T-cell (primary cell): ENCODE measurements at places on chromosomes 7 and 10.

- H3K4me3 ChIP-seq: no peak overlapping the region
- H3K27ac ChIP-seq: no peak overlapping the region
- no peak for DNase-seq
- H3K4me1 ChIP-seq: no peaks in the 10 kb centered on the region
Measured at GRCh38 chr10:68154211-68154497, 44.9 kb downstream of the MYPN start.

DNA sequence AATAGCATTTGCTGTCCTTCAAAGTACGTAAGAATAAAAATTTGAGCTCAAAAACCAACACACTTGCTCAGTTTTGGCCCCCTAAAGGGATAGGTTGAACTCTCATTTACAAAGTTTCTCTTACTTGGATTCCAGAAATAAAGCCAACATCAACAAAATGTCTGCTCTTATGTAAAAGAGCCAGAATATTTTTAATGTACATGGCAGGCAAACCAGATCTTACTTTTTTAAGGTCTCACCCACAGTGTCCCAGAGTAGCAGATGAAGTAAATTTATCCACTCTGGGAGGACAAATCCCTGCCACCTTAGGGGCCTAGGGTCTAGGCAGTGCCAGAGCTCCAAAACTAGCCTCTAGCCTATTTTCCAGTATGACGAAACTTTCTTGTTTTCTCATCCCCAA lies 159.6 kb downstream of the SKAP2 start:
- no peaks in the 10 kb centered on the region for H3K4me1 ChIP-seq
- H3K36me3 ChIP-seq: no peaks in the 10 kb centered on the region
- no peak overlapping the region for H3K27ac ChIP-seq
- no peak overlapping the region for H3K4me3 ChIP-seq
- DNase-seq: no peak

DNA sequence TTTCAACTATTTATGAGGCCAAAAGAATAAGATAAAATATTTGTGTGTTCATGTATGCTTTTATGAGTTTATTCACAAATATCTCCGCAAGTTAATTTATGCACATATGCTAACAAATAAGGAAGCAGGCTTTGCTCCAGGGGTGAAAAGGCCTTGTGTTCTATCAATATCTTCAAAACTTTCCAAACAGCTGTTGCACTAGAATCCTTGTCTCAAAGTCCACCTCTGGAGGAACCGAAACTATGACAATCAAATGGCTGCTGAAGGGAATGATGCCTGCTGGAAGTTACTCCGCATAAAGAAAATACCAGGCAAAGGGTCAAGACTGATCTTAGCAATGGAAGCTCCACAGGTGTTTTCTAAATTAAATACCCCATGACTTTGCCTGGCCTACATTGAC lies 145.0 kb upstream of the GHITM start:
- H3K36me3 ChIP-seq: no peaks in the 10 kb centered on the region
- no peak for DNase-seq
- no peaks in the 10 kb centered on the region for H3K4me1 ChIP-seq
- H3K27ac ChIP-seq: no peak overlapping the region
- H3K4me3 ChIP-seq: no peak overlapping the region

GRCh38 chr10:16612115-16612980 lies 90.7 kb upstream of the C1QL3 start:
- H3K27me3 ChIP-seq: no peaks in the 10 kb centered on the region
- no peaks in the 10 kb centered on the region for H3K4me1 ChIP-seq
- H3K36me3 ChIP-seq: no peaks in the 10 kb centered on the region
- DNase-seq: no peak
- no peak overlapping the region for H3K4me3 ChIP-seq

DNA sequence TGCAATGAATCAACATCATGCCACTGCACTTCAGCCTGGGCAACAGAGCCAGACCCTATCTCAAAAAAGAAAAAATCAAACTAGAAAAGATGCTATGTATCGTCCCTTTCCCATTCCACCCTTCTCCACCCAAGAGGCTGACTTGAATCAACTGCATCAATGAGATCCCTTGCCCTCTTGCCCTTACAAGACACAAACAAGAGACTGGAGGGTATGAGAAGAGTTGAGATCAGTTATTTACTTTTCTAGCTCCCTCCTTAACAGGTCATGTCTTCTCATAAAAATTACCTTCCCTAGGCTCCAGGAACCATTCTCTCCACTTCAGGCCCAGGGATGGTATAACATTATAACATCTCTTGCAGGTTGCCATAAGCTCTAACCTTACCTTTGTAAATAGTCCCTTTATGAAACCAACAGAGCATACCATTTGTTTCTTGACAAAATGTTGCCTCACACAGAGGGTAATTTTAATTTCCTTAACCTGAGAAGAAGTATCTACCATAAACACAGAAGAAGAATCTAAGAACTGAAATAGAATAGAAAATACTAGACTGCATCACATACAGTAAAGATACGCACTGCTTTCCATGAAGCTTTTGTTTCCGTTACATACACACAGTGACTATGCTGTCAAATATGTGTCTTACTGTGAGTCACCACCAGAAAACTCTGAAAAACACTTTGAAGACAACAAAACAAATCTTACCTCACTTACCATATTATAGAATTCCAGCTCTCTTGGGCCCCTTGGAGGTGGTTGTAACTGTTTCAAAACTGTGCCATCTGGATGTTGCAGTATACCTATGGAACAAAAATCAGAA lies 30.5 kb downstream of the IPMK start:
- H3K27ac ChIP-seq: no peak overlapping the region
- no peak for DNase-seq
- no peaks in the 10 kb centered on the region for H3K27me3 ChIP-seq
- H3K4me1 ChIP-seq: no peaks in the 10 kb centered on the region

DNA sequence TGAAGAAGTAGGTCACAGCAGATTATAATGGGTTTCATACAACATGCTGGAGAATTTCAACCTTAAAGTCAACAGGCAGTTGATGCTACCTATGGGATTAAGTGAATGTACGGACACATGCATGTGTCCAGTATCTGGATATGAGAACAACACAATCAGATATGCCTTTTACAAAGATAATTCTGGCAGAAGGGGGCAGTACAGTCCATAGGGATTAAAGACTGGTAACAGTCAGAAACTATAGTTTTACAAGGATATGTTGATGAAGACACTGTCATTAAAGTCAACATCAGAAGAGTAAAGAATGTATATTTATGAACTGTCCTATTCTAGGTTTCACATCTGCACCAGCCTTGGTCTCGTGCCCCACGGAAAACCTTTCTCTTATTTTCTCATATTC lies 41.5 kb downstream of the ANKMY2 start:
- no peaks in the 10 kb centered on the region for H3K27me3 ChIP-seq
- H3K36me3 ChIP-seq: peaks cover 4% of the 10 kb centered on the region
- DNase-seq: no peak
- H3K4me3 ChIP-seq: no peak overlapping the region
